ENCODE measurements at places on chromosomes 13 and 19. TPM values are rescaled to one million over a fixed set of nuclear protein-coding genes. Genes with fewer than 3 reads are reported as not detected.

DNA sequence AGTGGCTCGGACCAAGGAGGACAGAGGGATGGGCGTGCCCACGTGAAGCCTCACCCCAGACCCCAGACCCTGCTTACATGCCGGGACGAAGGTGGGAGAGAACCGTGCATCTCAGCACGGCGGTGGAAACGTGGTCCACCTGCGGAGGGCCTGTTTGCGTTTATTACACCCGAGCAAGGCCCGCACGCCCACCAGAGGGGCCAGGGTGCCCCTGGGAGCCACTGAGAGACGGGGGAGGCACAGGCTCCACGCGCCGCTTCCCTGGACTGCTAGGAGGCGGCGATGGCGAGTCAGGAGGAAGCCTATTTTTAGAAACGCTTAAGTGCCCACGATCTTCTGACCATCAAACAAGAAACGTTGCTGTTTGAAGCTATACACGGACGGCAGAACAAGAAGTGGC, 80.7 kb downstream of the ATP11A start:
- H3K4me3 ChIP-seq, result no peak overlapping the region
- no peaks in the 10 kb centered on the region for H3K27me3 ChIP-seq
- peaks cover 3% of the 10 kb centered on the region for H3K36me3 ChIP-seq
- DNase-seq, result no peak
- no peaks in the 10 kb centered on the region for H3K4me1 ChIP-seq

PDCD2L gene
- total RNA-seq, result 12.2 TPM

ATP7B gene
- total RNA-seq, result 2.2 TPM

GRCh38 chr13:106453101-106453500, 82.4 kb downstream of the EFNB2 start:
- H3K27me3 ChIP-seq, result peaks cover 8% of the 10 kb centered on the region
- no peak for DNase-seq
- H3K27ac ChIP-seq, result no peak overlapping the region
- 0 out of 2 replicates have a peak, but pooled peaks cover 2% of the 10 kb centered on the region for H3K4me1 ChIP-seq
- no peaks in the 10 kb centered on the region for H3K36me3 ChIP-seq

- H3K27me3 ChIP-seq, result peaks cover 7% of the 10 kb centered on the region
- H3K4me3 ChIP-seq, result no peak overlapping the region
- H3K27ac ChIP-seq, result peak overlapping the region; percentile 12
- H3K36me3 ChIP-seq, result no peaks in the 10 kb centered on the region
- H3K4me1 ChIP-seq, result peaks cover 13% of the 10 kb centered on the region
- peak; percentile 88 for DNase-seq
Measured at GRCh38 chr13:108915634-108916512, 286.5 kb downstream of the MYO16 start.
